ENCODE measurements at places on chromosomes 12 and 14. TPM values are rescaled to one million over a fixed set of nuclear protein-coding genes. Genes with fewer than 3 reads are reported as not detected.

Gene MYBPC1
- not detected for total RNA-seq

Gene IFNG-AS1
- 0.38 TPM for total RNA-seq

Gene MEG3
- not detected for total RNA-seq

Gene OR6C2
- not detected for total RNA-seq

Gene RPL10L
- not detected for total RNA-seq

Gene OR6C1
- total RNA-seq, result not detected

Gene NANOG
- not detected for total RNA-seq

Gene DDX24
- total RNA-seq, result 211 TPM

Gene PMCH
- 9.6 TPM for total RNA-seq

Gene PRH2
- total RNA-seq, result 0.76 TPM

Gene MDM1
- 27.6 TPM for total RNA-seq

Gene DPPA3
- total RNA-seq, result not detected

Gene KCNJ8
- not detected for total RNA-seq

Gene B4GALNT1
- 8.2 TPM for total RNA-seq

Gene RHOF
- 114 TPM for total RNA-seq

Gene SYT1
- total RNA-seq, result not detected

Gene KRT74
- total RNA-seq, result not detected

All from activated CD8-positive, alpha-beta memory T cell treated with anti-CD3 and anti-CD28 coated beads, Interleukin-2, amount 10 ng/mL, durations not matched to agents 7 days and 5 days (primary cell).